ENCODE measurements at places on chromosomes 7 and 10.
A peak's percentile ranks its signal among the peaks of the same experiment; 100 is the strongest.

GRCh38 chr7:128135515-128136214 lies 104.4 kb upstream of the LRRC4 start:
- DNase-seq: peak; percentile 47

DNA sequence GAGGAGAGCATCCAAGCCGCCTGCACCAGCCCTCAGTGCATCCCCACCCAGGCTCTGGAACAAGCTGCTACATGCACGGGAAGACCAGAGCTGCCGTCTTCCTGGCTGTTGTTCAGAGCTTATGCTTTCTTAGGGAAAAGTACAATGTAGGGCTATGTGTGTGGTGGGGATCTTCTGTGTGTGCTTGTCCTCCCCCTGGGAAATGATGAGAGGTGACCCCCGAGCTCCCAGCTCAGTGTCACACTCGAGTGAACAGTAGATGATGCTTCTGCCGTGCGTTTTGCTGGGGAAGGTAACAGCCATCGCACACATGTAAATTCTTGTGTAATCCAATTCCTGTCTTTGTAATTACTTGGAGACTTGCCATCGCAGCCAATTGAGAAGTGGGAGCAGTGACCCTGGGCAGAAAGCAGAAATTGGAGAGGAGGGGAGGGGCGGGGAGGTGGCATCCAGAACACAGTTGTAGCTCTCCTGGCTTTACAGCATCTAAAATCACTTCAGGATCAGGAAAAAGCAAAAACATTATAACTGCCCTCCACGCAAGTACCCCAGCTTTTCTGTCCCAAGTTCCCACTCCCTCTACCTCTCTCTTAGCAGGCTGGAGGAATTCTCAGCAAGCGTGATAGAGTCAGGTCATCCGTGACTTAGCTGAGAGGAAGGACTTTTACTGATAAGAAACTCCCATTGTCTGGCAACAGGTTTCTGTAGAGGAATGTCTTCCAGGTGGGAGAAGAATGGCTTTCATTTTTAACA lies 149.6 kb downstream of the TCF7L2 start:
- no peak for DNase-seq

DNA sequence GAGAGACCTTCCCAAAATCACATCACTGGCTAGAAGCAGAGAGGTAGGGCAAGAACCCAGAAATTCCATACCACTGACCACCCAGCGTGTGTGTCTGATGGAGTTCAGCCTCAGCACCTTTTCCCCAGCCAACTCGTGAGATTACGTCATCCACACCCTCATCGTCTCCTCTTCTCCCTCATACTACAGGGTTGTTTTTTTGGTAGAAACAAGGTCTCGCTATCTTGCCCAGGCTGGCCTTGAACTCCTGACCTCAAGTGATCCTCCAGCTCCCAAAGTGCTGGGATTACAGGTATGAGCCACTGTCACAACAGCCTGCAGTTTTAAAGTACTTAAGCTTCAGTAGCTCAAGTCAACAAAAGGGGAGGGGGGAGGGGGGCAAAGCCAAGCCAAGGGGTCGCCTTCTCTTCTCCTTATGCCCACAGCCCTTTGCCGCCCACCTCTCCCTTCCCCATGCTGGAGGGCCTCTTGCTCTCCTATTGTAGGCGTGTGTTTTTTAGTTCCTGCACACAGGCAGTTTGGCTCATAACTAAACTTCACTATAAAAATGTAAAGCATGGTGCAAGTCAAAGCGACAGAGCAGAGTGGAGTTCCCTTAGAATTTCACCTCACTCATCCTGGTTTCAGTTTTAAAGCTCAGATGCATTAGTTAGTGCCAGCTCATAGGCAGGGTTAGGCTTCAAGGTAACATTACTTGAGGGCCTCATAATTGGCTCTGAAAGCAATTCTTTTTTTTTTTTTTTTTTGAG lies 5.2 kb upstream of the PRDX3 start:
- no peak for DNase-seq

DNA sequence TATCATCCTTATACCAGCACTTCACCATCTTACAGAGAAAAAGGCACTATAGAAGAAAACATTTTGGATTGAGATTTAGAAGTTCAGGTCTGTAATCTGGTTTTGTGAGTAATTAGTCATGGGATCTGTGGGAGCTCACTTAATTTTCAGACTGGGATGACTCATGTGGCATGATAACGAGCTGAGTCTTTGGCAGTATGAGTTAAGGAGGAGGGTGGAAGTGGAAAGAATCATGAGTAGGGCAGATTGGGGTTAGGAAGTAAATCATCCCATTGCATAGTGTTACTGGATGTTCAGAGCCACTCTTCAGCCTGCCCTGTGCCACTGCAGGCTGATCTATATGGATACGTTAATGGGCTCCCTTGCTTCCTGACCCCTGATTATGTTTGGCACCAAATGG lies 64.9 kb downstream of the ZNF92 start:
- no peak for DNase-seq

GRCh38 chr10:31855033-31855432 lies 73.6 kb downstream of the ARHGAP12 start:
- no peak for DNase-seq

GRCh38 chr10:126171555-126171954 lies 216.7 kb downstream of the ADAM12 start:
- DNase-seq: no peak

- DNase-seq: no peak
These were observed 314.6 kb downstream of the CXCL12 start for GRCh38 chr10:44070282-44070681.

GRCh38 chr10:23194966-23195845 lies 3.1 kb downstream of the PTF1A start:
- no peak for DNase-seq

- no peak for DNase-seq
These were observed 1.2 kb downstream of the TPST1 start for GRCh38 chr7:66206119-66206933.

DNA sequence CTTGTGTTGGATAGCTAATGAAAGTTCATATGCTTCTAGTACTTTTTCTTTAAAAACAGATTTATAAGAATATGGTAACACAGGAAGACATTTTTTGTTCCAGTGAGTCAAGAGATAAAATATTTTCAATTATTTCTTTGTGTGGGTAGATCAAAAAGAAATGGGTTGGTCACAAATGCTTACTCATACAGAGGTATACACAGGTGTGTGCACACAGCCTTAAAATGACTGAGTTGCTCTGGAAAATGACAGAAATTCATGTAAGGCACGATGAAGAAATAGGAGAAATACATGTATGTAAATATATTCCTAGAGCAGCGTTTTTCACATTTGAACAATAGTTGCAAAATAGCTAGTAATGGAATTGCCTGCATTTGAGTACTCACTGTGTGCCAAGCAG lies 66.0 kb downstream of the ST7 start:
- no peak for DNase-seq

DNA sequence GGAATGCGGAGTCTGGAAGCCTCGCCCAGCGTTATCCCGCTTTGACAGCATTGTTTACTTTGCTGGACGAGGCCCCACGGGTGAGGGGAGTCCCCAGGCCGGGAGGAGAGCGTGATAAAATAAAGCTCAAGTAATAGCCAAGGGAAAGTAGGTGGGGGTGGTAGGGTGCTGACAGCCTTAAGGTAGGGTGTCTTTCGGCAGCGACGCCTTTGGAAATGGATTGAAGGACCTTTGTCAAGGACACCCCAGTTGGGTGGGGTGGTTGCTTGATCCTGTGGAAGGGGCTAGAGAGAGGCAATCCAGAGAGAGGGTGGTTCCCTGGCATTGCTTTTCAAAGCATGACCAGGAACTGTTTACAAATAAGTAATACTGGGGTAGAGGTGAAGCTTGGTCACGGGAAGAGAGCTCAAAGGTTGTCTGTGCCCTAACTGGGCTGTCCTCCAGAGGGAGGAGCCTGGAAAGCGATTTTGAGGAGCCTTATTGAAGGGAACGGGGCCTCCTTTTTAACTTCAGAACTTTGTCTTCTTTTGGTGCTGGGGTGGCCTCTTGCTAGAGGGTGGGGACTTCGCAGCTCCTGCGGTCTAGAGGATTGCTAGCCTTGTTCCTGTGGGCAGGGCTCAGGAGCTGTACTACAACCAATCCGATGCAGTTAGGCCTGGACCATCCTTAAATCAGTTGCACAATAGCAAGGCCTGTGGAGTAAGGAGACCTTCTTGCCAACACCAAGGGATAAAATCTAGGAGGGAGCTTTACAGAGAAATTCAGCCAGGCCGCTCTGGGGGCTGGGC lies 1.3 kb downstream of the EIF4EBP2 start:
- DNase-seq: no peak

DNA sequence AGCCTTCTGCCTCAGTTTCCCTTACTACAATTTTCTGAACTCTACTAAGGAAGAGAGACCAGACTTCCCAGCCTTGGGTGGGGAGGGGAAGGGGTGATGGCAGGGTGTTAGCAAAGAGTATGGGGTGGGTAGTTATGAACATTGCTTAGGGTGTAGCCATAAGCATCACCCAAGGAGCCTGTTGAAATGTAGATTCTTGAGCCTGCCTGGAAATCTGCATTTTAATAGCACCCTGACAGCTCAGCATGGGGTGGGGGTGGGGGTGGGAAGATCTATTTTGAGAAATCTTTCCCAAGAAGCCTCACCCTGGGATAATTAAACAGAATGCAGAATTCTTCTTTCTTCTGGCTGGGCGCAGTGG lies 164.8 kb downstream of the NRF1 start:
- no peak for DNase-seq

DNA sequence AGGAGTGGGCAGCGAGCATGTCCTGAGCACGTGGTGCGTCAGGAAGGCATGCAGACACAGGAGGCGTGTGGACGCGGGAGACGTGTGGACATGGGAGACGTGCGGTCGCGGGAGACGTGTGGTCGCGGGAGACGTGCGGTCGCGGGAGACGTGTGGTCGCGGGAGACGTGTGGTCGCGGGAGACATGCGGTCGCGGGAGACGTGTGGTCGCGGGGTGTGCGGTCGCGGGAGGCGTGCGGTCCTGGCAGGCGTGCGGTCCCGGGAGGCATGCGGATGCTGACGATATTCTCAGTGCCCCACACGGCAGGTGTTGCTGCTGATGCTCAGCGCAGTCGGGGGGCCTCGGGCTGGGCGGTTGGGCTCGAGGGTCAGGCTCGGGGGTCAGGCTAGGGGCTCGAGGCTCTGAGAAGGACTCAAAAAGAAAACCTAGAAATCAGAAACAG lies 94.2 kb downstream of the NKX6-2 start:
- no peak for DNase-seq

- no peak for DNase-seq
These were observed 902.5 kb upstream of the ZNF722 start for GRCh38 chr7:63096141-63096540.

DNA sequence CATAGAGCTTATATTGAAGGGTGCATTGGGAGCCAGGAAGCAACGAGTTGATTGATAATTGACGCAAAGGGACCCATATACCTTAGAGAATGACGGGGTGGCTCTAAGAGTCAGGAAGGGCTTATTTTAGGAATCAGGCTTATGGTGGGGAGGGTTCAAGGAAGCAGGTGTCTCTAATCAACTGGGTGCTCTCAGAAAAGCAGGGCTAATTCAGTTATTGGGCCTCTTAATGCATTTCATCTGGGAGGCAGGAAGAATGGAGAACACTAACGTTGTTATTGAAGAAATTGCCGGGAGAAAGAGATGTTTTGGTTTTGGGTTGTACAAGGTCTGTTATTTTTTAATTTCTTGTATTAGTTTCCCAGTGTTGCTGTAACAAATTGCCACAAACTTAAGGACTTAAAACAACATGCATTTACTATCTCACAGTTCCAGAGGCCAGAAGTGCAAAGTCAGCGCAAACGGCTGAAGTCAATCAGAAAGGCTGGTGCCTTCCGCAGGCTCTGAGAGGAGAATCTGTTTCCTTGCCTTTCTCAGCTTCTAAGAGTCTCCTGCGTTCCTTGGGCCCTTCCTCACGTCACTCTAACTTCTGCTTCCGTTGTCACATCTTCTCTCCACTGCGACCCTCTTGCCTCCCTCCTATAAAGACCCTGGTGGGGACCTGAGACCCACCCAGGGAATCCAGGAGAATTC lies 328.4 kb upstream of the C7orf33 start:
- no peak for DNase-seq

DNA sequence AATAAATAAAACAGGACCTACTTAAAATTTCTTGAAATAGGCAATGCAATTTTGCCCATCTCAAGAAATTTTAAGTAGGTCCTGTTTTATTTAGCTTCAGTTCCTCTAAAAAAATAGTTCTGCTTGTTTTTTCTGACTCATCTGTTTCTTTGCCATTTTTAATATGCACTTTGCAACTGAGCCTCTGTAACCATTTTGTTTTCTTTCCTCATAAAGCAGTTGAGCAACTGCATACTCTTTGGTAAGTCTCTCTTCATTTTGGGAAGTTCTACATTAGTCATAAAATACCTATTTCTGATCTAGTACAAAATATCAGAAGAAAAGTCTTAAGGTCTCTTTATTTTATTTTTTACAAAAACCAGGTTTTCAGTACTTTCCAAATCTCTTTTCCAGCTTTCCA lies 18.0 kb downstream of the TAS2R40 start:
- DNase-seq: no peak

DNA sequence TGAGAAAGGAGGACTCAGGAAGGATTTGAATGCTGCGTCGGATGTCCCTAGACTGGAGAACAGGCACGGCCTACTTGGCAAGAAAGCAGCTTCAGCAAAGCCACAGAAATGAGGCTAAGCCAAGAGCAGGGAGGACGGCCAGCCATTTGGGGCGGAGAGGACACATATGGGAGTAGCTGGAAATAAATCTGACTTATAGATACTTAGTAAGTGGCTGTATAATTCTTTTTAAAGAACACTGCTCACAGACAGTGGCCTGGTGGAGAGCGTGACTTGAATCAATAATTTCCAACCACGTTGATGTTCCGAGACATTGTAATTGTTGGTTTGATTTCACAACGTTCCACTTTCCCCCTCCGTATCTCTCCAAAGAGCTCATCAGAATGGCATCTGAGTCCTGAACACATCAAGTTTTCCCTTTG lies 67.7 kb upstream of the JCAD start:
- no peak for DNase-seq

Data from stimulated activated CD4-positive, alpha-beta T cell treated with anti-CD3 and anti-CD28 coated beads, Interleukin-1b, Interleukin-23, amount 100 ng/mL, for 1 hour (primary cell).